Type B pancreatic cell (in vitro differentiated cells): ENCODE measurements at places on chromosomes 16 and 17. TPM values are rescaled to one million over a fixed set of nuclear protein-coding genes. Genes with fewer than 3 reads are reported as not detected.

GRCh38 chr17:48927978-48928745, 16.5 kb downstream of the SNF8 start:
- no peak for DNase-seq
- no peaks in the 10 kb centered on the region for H3K4me1 ChIP-seq
- H3K4me3 ChIP-seq, result no peak overlapping the region

- H3K4me3 ChIP-seq, result no peak overlapping the region
- peaks cover 59% of the 10 kb centered on the region for H3K27me3 ChIP-seq
- no peak for DNase-seq
- no peak overlapping the region for H3K27ac ChIP-seq
- H3K36me3 ChIP-seq, result no peaks in the 10 kb centered on the region
Observed at GRCh38 chr17:79399610-79400144, 211.2 kb downstream of the RBFOX3 start.

- H3K27me3 ChIP-seq, result no peaks in the 10 kb centered on the region
- H3K36me3 ChIP-seq, result peaks cover 29% of the 10 kb centered on the region
- DNase-seq, result no peak
Observed at GRCh38 chr17:30975042-30975820, 4.4 kb downstream of the RNF135 start.

DNA sequence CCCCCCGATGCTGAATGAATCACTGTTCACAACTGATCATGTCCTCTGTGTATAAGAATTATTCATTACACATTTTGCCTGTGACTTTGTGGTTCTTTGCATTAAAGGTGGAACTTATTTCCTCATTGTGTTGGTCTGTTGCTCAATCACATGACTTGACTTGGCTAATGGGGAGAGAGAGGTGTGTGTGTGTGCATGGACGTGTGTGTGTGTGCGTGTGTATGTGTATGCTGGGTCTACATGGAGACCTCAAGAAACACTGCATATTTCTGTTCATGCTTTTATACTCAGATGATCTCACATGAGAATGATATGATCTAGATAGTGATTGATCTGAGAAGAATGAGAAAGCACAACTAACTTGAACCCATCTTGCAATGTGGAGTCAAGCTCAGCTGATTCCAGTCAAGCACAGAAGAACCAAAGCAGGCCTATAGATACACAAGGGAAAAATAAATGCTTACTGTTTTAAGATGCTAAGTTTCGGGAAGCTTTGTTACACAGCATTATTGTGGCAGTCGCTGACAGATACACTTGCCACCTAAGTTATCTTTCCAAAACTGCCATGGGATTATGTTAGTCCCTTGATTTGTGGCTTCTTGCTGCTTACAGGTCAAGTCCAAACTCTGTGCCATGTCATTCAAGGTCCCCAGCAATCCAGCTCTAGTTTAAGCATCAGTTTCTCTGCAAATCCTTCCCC, 167.9 kb upstream of the ZFHX3 start:
- H3K27ac ChIP-seq, result no peak overlapping the region
- H3K4me1 ChIP-seq, result peaks cover 23% of the 10 kb centered on the region
- no peaks in the 10 kb centered on the region for H3K36me3 ChIP-seq
- no peak for DNase-seq
- H3K27me3 ChIP-seq, result no peaks in the 10 kb centered on the region

The SGCA gene
- total RNA-seq, result 0.72 TPM in 1 of 2 replicates, not detected in the other

The KRT31 gene
- total RNA-seq, result 0.79 TPM in 1 of 2 replicates, not detected in the other

The NDRG4 gene
- 23.7 and 42.9 TPM in 2 replicates for total RNA-seq
